Stimulated activated CD8-positive, alpha-beta memory T cell treated with anti-CD3 and anti-CD28 coated beads, Interleukin-15, amount 100 ng/mL, for 24 hours (primary cell): ENCODE measurements at places on chromosomes 2 and 18.

DNA sequence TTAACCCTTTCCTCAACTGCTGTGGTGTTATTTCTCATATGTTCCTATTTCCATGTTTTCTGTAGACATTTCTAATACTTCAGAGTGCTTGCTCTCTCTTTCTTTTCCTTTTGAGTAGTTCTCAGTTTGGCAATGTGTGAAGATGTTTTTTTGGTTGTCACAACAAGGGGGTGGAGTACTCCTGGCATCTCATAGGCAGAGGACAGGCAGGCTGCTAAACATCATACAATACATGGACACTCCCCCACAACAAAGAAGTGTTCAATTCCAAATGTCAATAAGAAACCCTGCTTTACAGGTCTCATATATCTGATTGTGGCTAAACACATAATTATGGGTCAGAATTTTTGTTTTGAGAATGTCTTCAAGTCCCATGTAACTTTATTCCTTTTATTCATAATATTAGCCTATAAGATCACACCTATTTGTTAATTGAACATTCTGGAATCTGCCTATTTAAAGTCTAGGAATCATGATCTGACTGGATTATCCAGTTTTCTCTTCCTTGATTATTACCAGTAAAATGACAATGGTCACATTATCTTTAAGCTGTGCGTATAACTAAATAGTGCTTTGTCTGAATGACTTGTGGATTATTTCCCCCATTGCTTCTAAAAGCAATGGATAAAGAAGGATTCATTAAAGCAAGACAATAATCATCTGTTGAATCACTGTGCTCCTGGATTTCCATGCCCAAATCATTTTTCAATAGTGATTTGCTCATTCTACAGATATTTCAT is 46.8 kb upstream of the ITPRID2 start:
- no peak for DNase-seq

GRCh38 chr2:240895656-240896388 is at the start of gene MAB21L4:
Gene MAB21L4 (minus strand): TSS chr2:240896156. CDS start chr2:240895997, 159 bp downstream.
- DNase-seq, result no peak

GRCh38 chr2:41242001-41242331 is 790.1 kb upstream of the SLC8A1 start:
- no peak for DNase-seq

- no peak for DNase-seq
Measured at GRCh38 chr18:10370716-10371115, 83.7 kb upstream of the APCDD1 start.

- DNase-seq, result no peak
Measured at GRCh38 chr2:191103774-191104173, 47.0 kb downstream of the STAT4 start.

- DNase-seq, result no peak
Measured at GRCh38 chr2:213640738-213641425, 356.6 kb downstream of the SPAG16 start.

GRCh38 chr2:184727813-184728212 is 129.5 kb downstream of the ZNF804A start:
- no peak for DNase-seq

DNA sequence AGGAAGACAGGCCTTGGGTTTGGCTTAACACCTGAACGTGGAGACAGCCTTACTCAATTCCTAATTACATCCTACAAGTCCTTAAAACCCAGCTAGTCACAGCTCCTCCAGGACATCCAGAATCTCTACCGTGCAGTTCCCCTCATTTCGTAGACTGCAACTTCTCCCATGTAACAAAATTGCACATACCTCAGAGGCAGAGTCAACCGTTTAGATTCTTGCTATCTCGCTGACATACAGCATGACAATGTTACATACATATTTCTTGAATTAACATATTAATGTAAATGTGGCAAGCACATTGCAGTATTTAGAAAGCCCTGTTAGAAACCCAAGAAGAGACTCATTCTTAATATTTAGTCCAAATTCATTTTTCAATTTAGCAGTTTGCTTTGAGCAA is 358.7 kb downstream of the SETBP1 start:
- DNase-seq, result no peak

GRCh38 chr2:181172676-181173075 is 192.3 kb downstream of the UBE2E3 start:
- no peak for DNase-seq

- DNase-seq, result no peak
Measured at GRCh38 chr18:35713545-35713944, 132.0 kb downstream of the GALNT1 start.

- DNase-seq, result no peak
Measured at GRCh38 chr2:132780651-132781050, 110.6 kb upstream of the LYPD1 start.

GRCh38 chr18:59957957-59958356 is 58.2 kb downstream of the PMAIP1 start:
- no peak for DNase-seq

DNA sequence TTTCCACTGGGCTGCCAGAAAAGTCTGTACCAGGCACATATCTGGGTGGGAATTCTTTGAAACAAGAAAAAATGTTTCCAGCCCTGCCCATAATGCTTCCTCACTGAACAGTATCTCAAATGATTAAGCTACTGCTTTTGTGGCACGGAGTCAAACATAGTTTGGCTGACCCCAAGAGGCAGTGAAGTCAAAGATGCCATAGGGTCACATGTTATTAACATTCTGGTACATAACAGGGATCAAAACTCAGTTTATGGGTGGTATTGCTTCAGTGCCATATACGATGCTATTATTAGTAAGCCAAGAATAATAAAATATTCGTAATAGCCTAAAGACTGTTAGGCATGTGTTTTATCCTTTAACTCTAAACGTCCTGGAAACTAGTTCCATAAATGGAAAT is 112.4 kb downstream of the FEZ2 start:
- no peak for DNase-seq

GRCh38 chr18:3183103-3183717 is 36.6 kb downstream of the MYOM1 start:
- no peak for DNase-seq

- DNase-seq, result no peak
Measured at GRCh38 chr2:182133195-182133891, 147.7 kb downstream of the PPP1R1C start.

- DNase-seq, result no peak
Measured at GRCh38 chr2:177675350-177675821, 282.8 kb downstream of the AGPS start.

- DNase-seq, result no peak
Measured at GRCh38 chr18:39558658-39559057, 1993.1 kb upstream of the CELF4 start.

DNA sequence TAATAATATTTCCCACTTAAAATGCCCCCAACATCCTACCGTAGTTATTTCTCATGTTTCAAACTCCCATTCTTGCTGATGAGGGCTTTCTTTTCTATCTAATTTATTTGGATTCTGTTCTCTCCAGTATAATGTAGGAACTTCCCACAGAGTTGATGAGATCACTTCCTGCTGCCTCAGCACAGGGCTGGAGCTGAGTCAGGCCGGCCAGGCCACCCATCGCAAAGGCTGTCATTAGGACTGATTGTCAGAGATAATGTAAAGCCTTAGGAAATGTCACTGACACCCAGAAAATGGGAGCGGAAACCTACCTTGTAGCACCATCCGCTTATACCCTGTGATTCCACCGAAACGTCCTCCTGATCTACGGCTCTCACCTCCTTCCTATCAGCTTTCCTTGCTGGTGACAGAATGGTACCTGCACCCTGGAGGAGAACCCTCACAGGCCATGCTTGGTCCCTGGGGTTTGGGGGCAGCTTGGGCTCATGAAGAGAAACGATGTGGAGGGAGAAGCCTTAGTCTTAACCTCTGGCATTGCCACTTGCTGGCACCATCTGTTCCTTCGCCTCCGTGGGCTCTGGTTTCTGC is 672.8 kb upstream of the ID2 start:
- no peak for DNase-seq

- DNase-seq, result no peak
Measured at GRCh38 chr18:60910534-60910933, 422.7 kb upstream of the CDH20 start.

GRCh38 chr18:42281124-42281523 is 326.1 kb downstream of the PIK3C3 start:
- no peak for DNase-seq
